Putamen (tissue), 1 donor: ENCODE measurements at places on chromosomes 2 and 18.

DNA sequence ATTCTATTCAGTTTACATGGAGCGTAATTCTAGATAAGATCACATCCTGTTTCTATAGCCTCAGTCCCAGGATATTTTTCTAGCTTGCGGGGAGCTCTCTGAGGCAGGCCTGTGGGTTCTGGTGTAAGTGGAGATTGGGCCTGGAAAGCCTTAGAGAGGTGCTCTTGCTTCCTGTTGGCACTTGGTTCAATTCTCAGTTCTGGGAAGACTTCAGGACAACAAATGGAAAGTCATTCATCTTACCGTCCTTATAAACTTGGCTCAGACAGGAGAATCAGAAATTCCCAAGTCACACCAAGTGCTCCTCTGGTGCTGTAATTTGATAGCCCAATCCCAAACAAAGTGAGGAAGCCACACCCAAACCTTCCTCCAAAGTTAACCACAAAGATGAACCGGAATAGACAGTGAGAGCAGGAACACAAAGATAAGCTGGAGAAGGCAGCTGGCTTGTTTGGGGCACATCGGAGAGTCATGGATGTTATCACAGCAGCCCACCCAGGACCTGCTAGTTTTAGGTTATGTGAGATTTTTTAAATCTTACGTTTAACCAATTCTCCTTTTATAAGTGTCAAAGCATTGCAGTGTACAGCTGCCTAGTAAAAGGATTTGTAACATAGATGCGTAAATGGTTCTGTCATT is 144.3 kb upstream of the MAP3K20 start:
- DNase-seq = no peak

GRCh38 chr2:241108271-241109209 is 6.5 kb upstream of the MTERF4 start:
- no peak for DNase-seq

GRCh38 chr2:8346208-8346607 is 335.6 kb upstream of the ID2 start:
- DNase-seq = no peak

DNA sequence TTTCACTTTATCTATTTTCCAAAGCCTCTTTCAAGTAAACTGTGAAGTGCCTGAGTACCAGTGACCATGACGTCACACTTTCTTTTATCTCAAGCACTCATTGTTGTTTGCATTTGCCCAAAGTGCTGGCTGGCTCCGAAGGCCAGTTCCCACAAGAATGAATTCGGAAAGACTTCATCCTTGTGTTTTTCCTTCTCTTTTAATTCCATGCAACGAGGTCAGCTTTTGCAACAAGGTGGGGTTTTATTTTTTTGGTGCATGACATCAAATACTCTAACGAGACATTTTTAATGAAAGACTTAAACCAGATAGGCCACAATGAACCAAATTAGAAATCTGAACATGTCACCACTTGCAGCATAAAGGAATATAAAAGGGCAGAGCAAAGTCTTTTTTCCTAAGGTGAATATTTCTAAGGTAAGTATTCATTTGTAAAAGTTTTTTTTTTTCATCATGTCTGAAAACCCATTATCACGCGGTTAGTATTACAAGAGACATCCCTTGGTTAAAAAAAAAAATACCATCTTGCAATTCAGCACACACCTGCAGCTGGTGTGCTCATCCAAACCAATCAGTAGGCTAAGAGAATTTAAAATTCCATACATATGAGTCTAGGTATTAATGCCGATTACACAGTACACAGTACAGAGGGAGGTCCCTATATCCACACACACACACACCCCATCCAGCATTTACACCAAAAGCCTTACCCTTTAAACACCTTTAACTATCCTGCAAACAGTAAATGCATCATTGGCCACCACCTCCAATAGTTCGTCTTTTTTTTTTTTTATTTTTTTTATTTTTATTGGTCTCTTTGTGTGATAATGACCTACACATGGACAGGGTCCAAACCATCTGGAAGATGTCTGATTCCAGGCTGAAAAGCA is 2.3 kb downstream of the ARL4C start:
- DNase-seq = peak; percentile 34

- no peak for DNase-seq
Observed at GRCh38 chr2:122670897-122671296, 915.4 kb downstream of the TSN start.

DNA sequence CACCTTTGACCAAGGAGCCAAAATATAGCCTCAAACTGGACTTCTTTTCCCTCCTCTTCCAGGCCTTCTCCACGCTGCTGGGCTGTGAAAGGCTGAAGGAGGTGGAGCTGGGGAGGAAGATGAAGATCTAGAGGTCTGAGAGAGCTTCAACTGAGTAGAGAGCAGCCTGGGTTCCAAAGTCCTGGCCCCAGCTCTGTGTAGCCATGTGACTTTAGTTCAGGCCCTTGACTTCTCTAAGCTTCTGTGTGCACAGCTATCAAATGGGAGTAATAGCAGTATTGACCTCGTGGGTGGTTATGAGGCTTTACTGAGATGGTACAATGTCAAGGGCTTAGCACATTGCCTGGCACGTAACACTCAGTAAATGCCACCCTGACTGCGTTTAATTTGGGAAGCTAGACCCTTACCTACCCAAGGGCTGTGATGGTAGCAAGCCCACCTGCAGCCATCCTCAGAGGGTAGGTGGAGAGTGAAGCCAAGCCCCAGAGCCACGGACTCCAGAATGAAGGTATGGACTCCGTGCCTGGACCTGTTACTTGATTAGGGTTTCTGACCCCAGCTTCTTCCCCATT is 38.4 kb downstream of the SERTAD2 start:
- no peak for DNase-seq

GRCh38 chr2:207072571-207072970 is 93.2 kb downstream of the KLF7 start:
- DNase-seq = no peak

DNA sequence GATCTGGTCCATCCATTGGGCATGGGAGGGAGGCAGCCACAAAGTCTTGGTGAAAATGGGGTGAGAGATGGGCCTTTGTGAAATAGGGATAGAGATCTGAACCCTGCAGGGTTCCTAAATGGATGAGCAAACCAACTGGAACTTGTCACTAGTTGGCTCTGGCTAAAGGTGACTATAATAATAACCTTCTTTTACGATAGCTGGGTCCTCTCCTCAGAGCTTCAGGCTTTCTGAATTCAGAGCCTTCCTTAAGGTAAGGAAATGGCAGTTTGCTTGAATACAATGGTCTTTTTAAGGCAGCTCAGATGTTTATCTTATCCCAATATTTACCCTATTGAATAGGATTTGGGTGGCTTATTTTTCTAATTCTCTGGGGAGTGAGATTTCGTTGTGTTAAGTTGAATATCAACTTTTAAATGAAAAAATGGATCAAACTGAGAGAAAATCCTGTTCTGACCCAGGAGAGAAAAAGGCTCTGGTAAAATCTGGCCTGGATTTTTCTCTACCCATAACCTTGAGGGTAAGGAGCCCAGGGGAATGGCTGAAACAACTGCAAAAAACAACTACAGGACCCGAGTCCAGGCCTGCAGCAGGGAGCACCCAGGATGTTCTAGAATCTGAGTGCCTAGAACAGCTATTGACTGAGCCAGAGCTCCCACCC is 61.1 kb upstream of the CXCR4 start:
- no peak for DNase-seq

DNA sequence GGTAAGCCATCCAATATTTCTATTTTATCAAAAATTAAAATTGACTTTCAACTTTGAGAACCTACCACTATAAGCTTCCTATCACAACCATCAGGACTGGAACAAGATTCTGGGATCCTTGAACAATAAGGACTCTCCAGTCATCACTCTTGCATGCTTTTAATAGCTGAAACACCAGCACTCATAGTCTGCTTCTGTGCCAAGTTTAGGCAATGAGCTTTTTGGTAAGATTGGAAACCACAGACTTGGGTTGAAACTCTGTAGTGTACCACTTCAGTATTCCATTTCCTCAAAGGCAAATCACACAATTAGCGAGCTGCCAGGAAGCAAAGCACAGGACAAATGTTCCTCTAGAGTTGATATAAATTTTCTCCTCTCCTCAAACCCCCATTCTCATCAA is 1065.8 kb upstream of the SLC39A10 start:
- no peak for DNase-seq
